ENCODE measurements at places on chromosomes 7 and 10.

- DNase-seq, result no peak
Measured at GRCh38 chr7:78389022-78389421, 590.4 kb downstream of the PHTF2 start.

DNA sequence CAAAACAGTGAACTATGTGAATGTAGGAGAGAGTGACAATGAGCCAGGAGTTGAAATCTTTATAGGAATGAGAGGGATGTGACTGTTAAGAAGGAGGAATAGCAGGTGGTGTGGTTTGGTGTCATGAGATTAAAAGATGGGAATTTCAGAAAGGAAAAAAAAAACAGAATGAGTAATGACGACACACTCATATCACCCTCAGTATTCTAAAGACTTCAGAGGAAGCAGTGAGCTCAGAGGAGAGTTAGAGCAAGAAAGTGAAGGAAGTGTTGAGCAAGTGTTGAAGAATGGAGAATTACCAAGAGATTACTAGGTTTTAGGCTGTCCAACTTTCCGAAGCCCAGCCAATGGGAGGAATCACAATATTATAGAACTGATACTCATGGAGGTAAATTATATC lies 220.5 kb upstream of the HGF start:
- DNase-seq, result peak; percentile 36

DNA sequence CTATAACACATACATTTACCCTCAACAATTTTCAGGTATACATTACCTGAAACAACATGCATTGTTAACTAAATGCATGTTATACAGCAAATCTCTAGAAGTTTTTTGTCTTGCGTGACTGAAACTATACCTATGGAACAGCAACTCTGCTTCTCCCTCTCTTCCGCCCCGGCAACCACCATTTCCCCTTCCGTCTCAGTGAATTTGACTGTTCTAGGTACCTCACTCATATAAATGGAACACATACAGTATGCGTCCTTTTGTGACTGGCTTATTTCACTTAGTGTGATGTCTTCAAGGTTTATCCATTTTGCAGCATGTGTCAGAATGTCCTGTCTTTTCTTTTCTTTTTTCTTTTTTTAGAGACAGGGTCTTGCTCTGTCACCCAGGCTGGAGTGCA lies 22.5 kb downstream of the CALHM2 start:
- DNase-seq, result no peak

GRCh38 chr7:28871631-28872030 lies 86.5 kb downstream of the TRIL start:
- DNase-seq, result no peak

Data from fibroblast of skin of scalp (primary cell).